ENCODE measurements at places on chromosomes 5 and 9.

- DNase-seq: peak; percentile 54
Measured at GRCh38 chr5:62206150-62206829, 99.7 kb upstream of the KIF2A start.

DNA sequence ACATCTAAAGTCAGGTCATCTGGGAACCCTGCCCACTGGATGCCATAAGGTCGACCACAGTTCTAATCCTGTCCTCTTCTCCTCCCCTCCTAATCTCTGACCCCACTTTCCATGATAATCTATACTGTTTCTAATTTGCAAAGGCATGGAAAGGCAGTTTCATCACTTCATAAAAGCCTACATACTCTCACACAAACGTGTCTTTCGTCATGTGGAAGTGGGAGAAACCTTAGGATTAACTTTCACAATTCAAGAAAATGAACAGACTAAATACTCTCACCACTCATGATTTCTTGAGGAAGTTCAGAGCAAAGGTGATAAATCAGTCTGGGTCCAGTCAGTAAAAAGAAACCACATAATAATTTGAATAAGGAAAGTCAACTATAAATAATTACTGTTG, 5.5 kb downstream of the FANCC start:
- no peak for DNase-seq

- DNase-seq: no peak
Measured at GRCh38 chr9:108386032-108386431, 469.8 kb downstream of the ACTL7B start.

DNA sequence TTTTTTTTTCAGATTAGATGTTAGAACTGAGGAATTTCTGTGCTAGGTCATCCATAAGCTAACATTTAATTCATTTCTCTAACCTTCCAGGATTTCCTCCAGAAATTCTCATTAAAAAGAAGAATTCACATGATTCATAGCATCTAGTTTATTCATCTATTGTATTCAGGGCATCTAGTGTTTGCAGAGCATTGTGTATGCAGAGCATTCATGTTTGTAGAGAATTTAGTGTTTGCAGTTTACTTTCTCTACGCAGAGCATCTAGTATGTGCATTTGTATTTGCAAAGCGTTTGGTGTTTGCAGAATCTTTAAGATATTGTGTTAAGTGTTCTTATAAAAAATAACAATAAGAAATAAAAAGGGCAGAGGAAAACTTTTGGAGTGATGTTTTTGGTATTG, 491.1 kb downstream of the MTRR start:
- DNase-seq: no peak

DNA sequence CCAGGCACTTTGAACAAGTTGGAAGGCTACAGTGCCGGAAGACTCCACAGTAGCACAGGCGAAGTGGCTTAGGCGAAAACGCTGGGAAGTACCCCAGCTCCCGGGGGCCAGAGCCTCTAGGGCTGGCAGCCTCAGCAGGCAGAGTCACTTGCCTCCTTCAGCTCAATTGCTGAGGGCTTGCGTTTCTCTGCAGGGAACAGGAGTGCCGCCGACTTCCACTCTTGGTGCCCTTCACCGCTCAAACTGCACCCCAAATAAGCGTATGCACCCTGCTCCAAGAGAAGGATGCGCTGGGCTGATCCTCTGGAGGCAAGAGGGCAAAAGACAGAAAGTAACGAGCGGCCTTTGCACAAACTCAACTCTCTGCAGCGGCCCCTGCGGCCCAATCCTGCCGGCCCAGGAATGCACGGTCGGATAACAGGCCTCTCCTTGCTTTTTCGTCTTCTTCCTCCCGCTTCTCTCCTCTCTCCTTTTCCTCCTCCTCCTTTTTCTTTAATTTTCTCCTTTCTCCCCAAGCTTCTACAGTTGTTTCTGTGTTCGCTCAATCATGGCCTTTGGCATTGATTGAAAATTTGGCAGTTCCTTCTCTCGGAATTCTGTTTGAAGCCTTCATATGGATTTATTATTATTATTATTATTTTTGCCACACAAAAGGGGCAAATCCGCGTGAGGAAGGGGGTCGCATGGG, 1.1 kb upstream of the S1PR3 start:
- no peak for DNase-seq

DNA sequence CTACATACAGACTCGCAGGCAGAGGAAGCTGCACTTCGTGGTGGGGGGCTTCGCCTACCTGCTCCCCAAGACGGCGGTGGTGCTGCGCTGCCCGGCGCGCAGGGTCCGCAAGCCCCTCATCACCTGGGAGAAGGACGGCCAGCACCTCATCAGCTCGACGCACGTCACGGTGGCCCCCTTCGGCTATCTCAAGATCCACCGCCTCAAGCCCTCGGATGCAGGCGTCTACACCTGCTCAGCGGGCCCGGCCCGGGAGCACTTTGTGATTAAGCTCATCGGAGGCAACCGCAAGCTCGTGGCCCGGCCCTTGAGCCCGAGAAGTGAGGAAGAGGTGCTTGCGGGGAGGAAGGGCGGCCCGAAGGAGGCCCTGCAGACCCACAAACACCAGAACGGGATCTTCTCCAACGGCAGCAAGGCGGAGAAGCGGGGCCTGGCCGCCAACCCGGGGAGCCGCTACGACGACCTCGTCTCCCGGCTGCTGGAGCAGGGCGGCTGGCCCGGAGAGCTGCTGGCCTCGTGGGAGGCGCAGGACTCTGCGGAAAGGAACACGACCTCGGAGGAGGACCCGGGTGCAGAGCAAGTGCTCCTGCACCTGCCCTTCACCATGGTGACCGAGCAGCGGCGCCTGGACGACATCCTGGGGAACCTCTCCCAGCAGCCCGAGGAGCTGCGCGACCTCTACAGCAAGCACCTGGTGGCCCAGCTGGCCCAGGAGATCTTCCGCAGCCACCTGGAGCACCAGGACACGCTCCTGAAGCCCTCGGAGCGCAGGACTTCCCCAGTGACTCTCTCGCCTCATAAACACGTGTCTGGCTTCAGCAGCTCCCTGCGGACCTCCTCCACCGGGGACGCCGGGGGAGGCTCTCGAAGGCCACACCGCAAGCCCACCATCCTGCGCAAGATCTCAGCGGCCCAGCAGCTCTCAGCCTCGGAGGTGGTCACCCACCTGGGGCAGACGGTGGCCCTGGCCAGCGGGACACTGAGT, 255.9 kb downstream of the SAXO1 start:
- no peak for DNase-seq

GRCh38 chr5:78903861-78904260, 81.2 kb downstream of the ARSB start:
- DNase-seq: no peak

- DNase-seq: no peak
Measured at GRCh38 chr9:125540497-125540896, 166.5 kb downstream of the MAPKAP1 start.

DNA sequence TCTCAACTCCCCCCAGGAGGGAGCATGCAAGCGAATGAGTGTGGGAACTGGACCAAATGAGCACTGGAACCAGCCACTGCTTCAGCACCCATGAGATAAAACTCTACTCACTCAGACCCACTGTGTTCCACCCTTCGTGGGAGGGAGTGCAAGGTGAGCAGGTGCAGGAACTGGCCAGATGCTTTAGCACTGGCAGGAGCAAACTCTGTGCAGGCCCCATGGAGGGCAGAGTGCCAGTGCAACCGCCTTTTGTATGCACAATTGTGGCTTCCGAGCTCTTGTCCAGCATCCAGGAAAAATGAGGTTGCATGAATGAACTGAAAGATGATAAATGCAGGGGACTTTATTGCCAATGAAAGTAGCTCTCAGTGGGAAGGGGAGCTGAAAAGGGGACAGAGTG, 67.4 kb upstream of the CCDC112 start:
- DNase-seq: no peak

- DNase-seq: no peak
Measured at GRCh38 chr5:76718880-76719279, 3.0 kb downstream of the F2R start.

DNA sequence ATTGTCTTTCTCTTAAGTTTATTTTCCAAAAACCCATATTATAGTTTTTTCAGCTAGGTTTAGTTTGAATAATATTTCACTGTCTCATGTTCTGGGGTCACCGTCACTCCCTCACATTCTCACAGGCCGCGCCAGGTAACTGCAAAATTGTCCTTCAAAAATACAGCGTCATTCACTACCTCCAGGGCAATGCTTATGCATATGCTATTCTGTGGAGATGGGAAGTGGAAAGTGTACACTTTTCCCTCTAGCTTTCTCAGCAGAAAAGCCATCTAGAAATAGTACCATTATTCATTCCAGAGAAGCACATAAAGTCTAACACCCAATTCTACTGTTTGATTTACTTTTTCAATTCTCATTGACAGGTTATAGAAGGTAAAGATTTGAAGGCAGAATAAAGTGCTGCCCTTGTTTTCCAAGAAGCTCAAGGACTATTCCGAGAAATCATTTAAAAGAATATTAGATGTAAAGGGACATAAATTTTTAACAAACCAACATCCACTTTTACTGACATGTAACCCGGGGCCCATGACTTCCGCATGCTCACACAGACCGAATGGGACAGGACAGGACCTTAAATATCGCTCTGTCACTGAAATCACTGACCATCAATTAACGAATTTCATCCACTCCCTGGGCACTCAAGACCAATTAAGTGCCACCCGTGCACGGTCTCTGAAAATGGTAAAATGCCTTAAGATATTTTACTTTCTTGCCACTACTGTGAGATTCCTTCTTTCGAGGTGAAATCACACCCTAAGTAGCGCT, 720 bp downstream of the NUDT12 start:
- DNase-seq: no peak

DNA sequence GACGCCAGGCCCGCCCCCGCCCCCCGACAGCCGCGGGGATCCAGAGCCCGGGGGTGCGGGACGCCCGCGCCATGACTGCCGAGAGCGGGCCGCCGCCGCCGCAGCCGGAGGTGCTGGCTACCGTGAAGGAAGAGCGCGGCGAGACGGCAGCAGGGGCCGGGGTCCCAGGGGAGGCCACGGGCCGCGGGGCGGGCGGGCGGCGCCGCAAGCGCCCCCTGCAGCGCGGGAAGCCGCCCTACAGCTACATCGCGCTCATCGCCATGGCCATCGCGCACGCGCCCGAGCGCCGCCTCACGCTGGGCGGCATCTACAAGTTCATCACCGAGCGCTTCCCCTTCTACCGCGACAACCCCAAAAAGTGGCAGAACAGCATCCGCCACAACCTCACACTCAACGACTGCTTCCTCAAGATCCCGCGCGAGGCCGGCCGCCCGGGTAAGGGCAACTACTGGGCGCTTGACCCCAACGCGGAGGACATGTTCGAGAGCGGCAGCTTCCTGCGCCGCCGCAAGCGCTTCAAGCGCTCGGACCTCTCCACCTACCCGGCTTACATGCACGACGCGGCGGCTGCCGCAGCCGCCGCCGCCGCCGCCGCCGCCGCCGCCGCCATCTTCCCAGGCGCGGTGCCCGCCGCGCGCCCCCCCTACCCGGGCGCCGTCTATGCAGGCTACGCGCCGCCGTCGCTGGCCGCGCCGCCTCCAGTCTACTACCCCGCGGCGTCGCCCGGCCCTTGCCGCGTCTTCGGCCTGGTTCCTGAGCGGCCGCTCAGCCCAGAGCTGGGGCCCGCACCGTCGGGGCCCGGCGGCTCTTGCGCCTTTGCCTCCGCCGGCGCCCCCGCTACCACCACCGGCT, 1.0 kb downstream of the FOXE1 start:
- DNase-seq: no peak

- DNase-seq: peak; percentile 25
Measured at GRCh38 chr5:169933616-169934015, 46.7 kb downstream of the INSYN2B start.

DNA sequence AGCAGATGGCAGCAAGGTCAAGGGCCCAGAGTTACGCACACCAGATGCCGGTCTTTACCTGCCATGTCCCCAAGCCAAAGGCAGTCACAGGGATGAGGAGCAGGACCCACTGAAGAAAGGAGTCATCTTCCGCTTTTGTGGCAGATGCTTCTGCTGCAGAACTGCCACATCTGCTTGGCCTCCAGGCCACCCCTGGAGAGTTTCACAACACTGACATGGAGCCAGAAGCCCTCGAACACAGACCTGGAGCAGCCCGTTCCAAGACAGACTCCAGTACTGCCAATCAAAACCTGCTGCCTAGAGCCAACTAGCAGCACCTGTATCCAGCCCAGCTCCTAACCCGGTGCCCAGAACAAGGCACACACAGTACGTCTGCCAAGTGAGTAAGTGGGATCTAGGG, 1.5 kb downstream of the SURF1 start:
- no peak for DNase-seq

DNA sequence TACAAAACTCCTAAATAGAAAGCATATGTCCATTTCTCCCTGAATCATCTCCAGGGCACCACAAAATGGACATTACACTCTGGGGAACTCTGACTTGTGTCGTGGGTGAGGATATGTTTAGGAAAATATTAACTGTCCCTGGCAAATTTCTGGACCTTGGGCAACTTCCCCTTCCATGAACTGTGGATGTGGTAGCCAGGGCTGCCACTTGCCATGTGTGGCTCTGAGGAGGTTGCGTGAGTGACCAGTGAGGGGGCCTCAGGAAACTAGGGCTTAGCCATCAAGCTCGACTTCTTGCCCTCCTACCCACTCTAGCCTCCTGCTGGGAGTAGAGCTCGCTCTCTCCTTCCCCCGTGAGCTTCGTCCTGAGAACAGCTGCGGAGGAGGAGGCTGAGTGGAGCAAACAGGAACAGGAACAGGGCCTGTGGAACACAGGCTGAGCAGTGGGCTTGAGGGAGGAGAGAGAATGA, 13.8 kb upstream of the STC2 start:
- DNase-seq: no peak

DNA sequence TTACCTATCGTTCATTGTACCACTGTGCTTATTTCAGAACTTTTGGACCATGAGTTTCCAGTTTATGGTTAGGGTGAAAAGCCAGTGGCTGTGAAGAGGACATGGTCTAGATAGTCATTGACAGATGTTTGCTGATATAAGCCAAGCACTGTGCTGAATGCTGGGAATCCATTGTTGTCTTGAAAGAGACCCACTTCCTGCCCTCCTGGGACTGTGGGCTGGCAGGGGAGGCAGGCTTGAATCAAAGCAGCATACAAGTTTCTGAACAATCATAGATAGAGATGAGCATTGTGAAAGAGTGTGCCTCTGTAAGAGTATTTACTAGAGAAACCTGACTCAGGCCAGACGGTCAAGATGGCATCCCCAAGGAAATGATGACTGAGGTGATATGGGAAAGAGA, 73.4 kb downstream of the NMUR2 start:
- no peak for DNase-seq

DNA sequence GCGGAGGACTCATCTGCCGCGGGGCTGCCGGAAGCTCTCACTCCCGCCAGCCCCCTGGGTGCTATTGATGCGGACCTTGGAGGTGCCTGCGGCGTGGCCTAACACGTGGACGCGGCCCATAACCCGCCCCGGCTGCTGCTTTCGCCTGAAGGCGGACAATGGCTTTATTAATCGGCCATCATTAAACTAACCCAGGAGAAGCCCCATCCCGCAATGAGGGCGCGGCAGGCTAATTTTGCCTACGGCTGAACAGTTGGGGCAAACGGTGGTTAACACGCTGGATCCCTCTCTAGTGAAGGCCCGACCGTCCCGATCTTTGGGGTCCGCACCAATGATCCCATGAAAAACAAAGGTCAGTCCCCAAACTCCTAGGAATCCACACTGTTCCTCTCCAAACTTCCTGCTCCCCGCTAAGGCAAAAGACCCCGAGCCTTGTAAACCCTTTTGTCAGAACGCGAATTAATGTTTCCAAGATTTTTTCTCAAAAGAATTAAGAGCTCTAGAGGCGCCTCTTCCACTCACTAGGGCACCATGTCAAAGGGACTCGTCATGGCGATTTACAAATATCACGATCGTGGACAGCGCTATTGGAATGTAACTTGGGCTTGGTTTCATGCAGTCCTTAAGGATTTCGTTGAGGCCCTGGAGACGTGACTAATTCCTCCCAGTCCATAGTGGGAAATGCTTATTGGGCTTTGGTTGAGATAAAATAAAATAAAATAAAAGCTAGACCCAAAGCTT, 193.1 kb downstream of the MEF2C start:
- DNase-seq: no peak

GRCh38 chr5:9165546-9165945, 380.3 kb downstream of the SEMA5A start:
- DNase-seq: no peak

Data from BE2C (cell line).